A549 treated with DMSO at 1 μM for 4 hours (cell line): ENCODE measurements at places on chromosomes 7 and 10. TPM values are rescaled to one million over a fixed set of nuclear protein-coding genes. Genes with fewer than 3 reads are reported as not detected.

Gene ABCB1
- total RNA-seq, result 0.05 to 0.50 TPM (median 0.13 TPM) in 4 of 5 replicates, not detected in the other

Gene FAM237B
- total RNA-seq, result not detected in 5 replicates

Gene CACNB2
- not detected in 5 replicates for total RNA-seq

Gene TRA2A
- 67.1 to 78.7 TPM (median 77.0 TPM) in 5 replicates for total RNA-seq

Gene KLF14
- 0.05 TPM in 2 of 5 replicates, not detected in the others for total RNA-seq

Gene KEL
- total RNA-seq, result not detected in 5 replicates

Gene EZH2
- 20.4 to 25.6 TPM (median 24.5 TPM) in 5 replicates for total RNA-seq

Gene RBP3
- total RNA-seq, result not detected in 5 replicates

Gene PEX1
- total RNA-seq, result 5.3 to 7.2 TPM (median 6.1 TPM) in 5 replicates

Gene GRID2IP
- total RNA-seq, result 0.02 to 0.05 TPM in 2 of 5 replicates, not detected in the others

Gene MTURN
- total RNA-seq, result 3.2 to 5.7 TPM (median 4.8 TPM) in 5 replicates

Gene LEP
- total RNA-seq, result not detected in 5 replicates

Gene SPDYE16
- total RNA-seq, result 0.10 TPM in 1 of 5 replicates, not detected in the others

Gene COMMD3
- 47.6 to 57.0 TPM (median 51.3 TPM) in 5 replicates for total RNA-seq
